Osteocyte (in vitro differentiated cells): ENCODE measurements at places on chromosomes 5 and 9.
A peak's percentile ranks its signal among the peaks of the same experiment; 100 is the strongest.

GRCh38 chr9:106675780-106676179 lies 187.2 kb upstream of the ZNF462 start:
- no peak for DNase-seq

GRCh38 chr5:124671193-124671592 lies 75.2 kb downstream of the ZNF608 start:
- no peak for DNase-seq

- DNase-seq: no peak
Observed at GRCh38 chr9:133703591-133704399, 34.4 kb downstream of the SARDH start.

- DNase-seq: no peak
Observed at GRCh38 chr9:123952641-123953495, 22.9 kb upstream of the DENND1A start.

DNA sequence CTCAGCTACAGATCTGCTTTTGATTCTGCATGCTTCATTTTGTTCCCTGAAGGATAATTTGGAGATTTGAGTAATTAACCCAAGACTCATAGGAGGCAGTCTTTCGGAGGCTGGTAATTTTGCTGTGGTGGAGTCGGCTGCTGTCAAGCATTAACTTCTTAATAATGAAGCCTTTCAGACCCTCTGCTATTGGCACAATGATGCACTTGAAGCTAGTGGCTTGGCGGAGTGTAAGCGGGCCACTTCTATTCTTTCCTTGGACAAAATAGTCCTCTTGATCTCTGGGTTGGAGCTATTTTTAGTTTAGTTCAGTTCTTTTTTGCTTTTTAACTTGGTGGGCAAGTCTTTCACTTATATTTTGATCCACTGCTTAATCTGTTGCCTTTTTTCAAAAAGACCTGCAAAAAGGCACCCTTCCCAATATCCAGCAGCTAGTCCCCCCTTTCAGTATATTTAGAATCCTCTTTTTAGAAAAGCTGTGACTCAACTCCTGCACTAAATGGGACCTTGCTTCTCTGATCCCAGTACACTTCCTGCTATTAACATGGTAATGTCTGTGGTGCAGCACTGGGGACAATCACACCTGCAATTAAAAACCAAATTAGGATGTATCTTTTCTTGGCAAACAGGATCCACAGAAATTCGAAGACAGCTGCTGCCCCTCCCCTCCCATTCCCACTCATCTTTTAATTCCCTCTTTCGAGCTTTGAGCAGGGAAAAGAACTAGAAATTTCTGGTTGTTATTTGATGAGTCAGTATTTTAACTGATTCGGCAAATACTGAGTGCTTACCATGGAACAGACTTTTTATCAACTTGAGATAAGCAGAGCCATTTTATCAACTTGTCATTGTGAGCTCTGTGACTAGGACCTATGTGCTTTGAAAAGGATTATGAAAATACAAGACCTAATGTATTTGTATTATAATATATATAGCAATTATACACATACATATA lies 169.4 kb upstream of the ANKRD55 start:
- DNase-seq: no peak

- peak; percentile 73 for DNase-seq
Observed at GRCh38 chr5:133114166-133114932, 62.5 kb downstream of the HSPA4 start.

DNA sequence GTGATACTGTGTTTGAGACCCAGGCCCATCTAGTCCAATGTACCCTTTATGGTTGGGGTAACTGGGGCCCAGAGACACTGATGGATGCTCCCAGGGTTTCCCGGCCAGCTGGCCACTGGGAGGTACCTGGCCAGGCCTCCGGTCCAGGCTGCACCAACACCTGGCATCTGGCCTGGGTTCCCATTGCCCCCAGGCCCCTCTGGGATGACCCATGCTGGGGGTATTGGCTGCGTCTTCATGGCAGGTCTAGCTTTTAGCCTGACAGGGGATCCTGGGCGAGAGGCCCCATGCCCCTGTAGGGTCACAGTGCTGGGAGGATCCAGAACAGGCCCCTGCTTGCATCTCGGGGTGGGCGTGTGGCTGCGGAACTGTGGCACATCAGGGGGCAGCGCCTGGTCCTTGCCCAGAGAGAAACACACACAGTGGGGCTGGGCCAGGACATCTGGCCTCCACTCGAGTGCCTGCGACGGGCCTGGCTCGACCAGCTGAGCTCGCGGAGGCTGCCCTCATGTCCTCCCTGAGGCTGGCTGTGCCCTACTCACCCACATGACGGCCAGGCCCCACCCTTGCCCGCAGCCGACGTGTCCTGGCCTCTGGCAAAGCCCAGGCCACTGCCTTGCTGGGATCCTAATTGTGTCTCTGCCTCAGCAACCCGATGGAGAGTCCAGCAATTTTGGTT lies 21.5 kb upstream of the COL5A1 start:
- DNase-seq: peak; percentile 79

DNA sequence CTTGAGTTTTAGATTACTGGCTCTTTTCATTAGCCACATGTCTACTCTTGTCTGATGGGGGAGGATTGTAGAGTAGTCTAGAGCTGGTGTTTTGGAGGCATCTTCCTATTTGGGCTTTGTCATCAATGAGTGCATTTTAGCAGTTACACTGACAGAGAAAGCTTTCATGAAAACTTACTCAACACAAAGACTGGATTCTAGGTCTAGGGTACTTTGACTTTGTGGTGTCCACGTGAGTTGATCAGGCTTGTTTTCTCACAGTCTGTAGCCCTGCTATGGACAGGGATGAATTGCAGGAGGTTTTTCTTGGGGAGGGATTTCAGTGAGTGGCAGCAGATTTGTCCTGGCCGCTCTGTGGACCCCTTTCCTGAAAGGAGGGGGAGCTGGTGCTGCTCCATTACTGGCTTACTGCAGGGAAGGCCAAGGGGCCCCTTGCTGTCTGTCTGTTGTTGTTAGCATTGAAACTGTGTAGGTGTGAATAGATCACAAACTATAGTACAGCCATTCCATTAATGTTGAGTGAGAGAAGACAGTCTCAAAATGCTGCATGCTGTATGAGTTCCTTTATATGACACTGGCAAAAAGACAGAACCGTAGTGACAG lies 6.6 kb downstream of the TRIO start:
- DNase-seq: no peak

DNA sequence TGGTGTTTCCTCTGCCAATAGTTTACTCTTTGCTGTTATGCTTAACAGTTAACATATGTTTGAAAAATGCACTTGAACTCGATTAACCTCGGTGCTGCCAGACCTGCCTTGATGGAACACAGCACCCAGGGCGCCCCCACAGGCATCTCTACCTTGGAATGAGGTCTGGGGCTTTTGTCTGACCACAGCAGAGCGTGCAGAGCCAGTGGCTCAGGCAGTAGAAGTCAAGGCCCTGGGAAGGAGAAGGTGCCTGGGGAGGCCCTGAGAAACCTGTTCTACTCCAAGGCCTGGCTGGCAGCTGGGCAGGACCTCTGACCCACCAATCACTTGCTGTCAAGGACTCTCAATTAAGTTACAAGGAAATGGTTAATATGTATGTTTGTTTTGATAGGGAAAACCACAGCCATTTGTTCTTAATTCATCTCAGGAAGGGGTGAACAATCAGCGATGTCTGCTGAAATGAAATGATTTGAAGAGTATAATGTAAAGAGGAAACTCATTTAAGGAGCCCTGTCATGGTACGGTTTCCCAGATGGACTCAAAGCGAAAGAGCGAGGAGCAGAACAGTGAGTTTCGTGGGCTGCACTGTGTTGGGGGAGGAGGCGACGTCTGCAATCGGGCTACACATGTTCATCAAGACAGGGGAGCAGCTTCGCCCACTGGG lies 21.9 kb downstream of the MACROH2A1 start:
- DNase-seq: no peak

GRCh38 chr9:97874624-97875023 lies 21.6 kb downstream of the FOXE1 start:
- peak; percentile 46 for DNase-seq

DNA sequence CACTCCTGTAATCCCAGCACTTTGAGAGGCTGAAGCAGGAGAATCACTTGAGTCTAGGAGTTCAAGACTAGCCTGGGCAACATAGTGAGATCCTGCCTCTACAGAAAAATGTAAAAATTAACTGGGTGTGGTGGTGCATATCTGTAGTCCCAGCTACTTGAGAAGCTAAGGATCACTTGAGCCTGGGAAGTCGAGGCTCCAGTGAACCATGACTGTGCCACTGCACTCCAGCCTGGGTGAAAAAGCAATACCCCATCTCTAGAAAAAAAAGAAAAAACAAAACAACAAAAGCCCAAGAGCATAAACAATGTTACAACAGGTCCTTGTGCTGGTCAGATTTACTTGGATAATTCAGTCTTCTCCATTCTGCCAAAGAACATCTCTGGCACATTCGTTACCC lies 44.3 kb upstream of the TGFBR1 start:
- no peak for DNase-seq

- no peak for DNase-seq
Observed at GRCh38 chr9:93978551-93978950, 23.4 kb upstream of the BARX1 start.

GRCh38 chr5:1017691-1018455 lies 9.3 kb downstream of the NKD2 start:
- DNase-seq: no peak

DNA sequence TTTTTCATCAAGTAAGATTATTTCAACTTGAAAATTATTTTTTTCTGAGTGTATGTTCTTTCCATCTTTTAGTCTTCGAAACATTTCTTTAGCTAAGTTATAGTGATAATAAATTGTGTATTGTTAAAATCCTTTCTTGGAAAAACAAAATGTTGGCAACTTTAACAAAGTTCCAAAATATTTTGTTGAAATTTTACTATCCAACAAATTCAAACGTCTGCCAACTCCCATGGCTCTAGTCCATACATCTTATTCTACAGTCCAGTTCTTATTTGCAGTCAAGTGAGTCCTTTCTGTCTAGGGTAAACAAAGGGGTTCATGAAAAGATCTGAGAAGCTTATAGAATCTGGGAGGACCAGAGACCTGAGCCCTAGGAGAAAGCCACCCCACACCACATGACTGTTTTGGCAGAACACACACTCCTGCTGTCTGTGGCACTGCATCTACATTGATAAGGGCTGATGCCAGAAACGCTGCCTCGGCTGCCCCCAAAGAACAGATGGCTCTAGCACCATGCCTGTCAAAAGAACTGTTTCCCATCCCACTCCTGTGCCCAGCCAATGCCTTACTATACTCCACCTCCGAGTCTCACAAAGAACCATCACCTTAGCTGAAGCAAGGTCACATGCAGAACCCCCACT lies 47.5 kb downstream of the FEM1C start:
- no peak for DNase-seq

- DNase-seq: no peak
Observed at GRCh38 chr5:634191-634590, 22.1 kb downstream of the CEP72 start.

- DNase-seq: no peak
Observed at GRCh38 chr9:29778281-29778849, 2205.1 kb upstream of the C9orf72 start.

- no peak for DNase-seq
Observed at GRCh38 chr5:38079620-38080402, 178.5 kb upstream of the EGFLAM start.

GRCh38 chr5:141709699-141710267 lies 27.8 kb upstream of the ARAP3 start:
- DNase-seq: no peak

DNA sequence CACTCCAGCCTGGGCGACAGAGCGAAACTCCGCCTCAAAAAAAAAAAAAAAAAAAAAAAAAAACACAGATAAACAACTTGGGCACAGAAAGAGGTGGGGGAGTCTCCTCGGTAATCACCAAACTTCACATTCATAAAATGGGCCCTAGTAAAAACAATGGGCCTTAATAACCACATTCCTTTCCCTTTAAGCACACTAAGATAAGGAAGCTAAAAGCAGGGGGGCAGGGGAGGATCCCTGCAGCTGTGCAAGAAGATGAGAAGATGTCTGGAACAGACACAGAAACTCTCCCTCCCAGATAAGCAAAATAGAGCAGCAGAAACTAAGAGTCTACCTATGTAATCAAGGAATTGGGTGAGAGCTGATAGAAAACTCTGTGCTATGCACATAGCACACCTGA lies 111.2 kb upstream of the FAM174A start:
- DNase-seq: no peak

DNA sequence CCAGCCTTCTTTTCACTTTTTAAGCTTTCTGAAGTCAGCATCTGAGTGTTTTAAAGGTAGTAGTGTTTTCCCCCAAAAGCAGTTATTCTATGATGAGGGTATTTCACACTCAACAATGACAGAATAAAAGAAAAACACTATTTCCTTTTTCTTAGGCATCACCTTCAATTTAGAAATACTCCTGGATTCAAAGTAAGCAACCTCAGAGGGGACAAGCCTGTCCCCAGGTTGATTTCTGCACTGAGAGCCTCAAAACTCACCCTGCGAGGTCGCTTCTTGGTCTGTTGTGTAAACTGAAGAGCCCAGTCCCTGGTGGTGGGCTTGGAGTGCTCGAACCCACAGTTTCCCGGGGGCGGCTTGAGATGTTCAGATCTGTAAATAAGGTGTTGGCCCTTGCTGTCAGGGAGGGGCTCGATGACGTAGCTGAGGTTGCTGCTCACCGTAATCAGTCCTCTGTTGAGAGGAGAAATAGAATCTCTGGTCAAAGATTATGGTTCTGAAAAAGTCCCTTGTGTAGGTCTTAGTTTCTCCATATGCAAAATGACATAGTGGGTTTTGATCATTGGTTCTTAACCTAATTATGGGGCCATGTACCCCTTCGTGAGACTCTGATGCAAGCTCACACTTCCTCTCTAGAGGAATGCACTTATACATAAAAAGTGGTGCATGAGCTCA lies 55.9 kb downstream of the ADAM19 start:
- no peak for DNase-seq

DNA sequence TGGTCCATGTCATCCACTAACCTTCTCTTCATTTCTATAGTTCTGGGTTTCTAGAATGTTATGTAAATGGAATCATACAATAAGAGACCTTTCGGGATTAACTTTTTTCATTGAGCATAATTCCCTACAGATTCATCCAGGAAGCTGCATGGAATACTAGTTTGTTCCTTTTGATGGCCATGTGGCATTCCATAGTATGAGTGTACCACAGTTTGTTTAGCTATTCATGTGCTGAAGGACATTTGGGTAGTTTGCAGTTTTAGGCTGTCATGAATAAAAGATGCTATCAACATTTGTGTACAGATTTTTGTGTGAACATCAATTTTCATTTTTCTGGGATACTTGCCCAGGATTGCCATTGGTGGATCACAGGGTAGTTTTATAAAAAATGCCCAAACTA lies 6.8 kb upstream of the SPTLC1 start:
- DNase-seq: no peak
